ENCODE measurements at places on chromosomes 6 and 20. TPM values are rescaled to one million over a fixed set of nuclear protein-coding genes. Genes with fewer than 3 reads are reported as not detected.

The SAMD5 gene
- total RNA-seq, result 2.2 TPM

The MICAL1 gene
- 28.6 TPM for total RNA-seq

The BPIFB2 gene
- total RNA-seq, result not detected

The ADGRB3 gene
- total RNA-seq, result not detected

The BMP2 gene
- 0.18 TPM for total RNA-seq

DNA sequence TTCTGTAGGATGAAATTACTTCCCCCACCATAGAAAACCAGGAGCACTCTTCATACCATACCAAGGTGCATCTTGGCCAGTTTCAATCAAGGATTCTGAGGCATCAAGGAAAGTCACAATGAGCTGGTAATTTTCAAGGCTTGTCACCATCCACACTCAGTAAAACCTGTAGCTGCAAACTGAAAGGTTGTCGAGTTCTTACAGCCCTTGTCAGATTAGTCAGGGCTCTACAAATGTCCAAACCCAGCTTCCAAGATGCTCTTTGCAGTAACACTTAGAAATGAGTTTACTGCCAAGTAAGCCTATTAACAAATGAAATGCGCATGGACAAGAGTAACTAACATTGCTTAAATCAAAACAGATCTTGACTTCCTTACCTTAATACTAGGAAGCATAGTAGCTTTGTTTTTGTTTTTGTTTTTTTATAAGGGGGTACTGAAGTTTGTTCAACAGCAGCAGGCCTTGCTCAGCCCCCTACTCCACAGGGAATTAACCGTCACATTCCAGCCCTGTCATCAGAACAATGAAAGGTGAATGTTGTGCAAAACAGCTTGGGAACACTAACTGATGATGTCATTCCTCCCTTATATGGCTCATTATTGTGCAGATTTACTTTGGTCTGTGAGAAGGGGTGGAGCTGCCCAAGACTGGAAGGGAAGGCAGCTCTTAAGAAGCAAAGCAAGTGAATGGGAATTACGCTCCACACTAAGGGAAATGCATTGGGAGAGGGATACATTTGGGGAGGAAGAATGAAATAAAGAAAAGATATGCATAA lies 49.9 kb upstream of the TMEM30A start:
- H3K36me3 ChIP-seq, result no peaks in the 10 kb centered on the region
- DNase-seq, result peak; percentile 72
- H3K4me1 ChIP-seq, result peaks cover 2% of the 10 kb centered on the region
- H3K27ac ChIP-seq, result no peak overlapping the region

DNA sequence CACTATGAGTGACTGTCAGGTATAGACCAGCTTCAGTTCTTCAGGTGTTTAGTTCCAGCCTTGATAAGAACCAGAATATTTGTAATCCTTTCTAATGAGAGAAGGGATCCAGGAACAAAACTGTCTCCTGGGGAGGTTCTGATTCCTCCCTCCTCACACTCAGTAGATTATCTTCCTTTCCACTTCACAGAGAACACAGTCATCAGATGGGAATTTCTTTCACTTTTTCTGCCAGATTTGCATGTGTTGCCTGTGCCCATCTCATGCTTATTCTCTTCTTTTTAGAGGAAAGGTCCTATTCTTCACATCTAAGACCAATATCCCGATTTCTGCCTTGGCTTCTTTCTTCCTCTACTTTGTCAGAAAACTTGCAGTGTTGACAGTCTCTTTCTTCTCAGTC lies 50.8 kb downstream of the CD109 start:
- H3K27ac ChIP-seq, result no peak overlapping the region
- DNase-seq, result peak; percentile 52
- no peaks in the 10 kb centered on the region for H3K36me3 ChIP-seq
- H3K4me1 ChIP-seq, result peaks cover 4% of the 10 kb centered on the region
- no peak overlapping the region for H3K4me3 ChIP-seq
- H3K27me3 ChIP-seq, result no peaks in the 10 kb centered on the region

GRCh38 chr20:7710440-7710839 lies 229.8 kb downstream of the HAO1 start:
- H3K27ac ChIP-seq, result no peak overlapping the region
- H3K27me3 ChIP-seq, result no peaks in the 10 kb centered on the region
- no peak for DNase-seq
- no peaks in the 10 kb centered on the region for H3K4me1 ChIP-seq
- H3K4me3 ChIP-seq, result no peak overlapping the region

- no peaks in the 10 kb centered on the region for H3K27me3 ChIP-seq
- H3K27ac ChIP-seq, result no peak overlapping the region
Measured at GRCh38 chr6:15491986-15492269, 170.9 kb downstream of the DTNBP1 start.

DNA sequence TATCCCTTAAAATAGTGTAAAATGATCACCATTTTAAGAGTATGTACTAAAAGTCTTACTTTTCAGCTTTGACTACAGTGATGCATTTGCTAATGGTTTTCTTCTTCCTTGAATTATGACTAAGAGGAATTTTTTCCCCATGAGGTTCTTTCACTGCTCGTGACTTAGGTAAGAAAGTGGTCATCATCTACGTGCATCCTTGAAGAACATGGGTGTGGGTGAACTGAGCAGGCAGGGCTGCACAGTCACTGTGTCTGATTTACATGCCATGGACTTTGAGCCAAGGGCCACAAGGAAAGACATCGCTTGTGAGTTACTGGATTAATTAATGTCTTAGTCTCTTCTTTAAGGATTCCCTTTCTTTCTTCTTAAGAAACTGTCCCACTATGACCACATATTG lies 33.3 kb downstream of the NQO2 start:
- H3K36me3 ChIP-seq, result no peaks in the 10 kb centered on the region
- no peaks in the 10 kb centered on the region for H3K4me1 ChIP-seq
- H3K4me3 ChIP-seq, result no peak overlapping the region
- DNase-seq, result peak; percentile 61

GRCh38 chr20:63357921-63358905 lies 2.9 kb downstream of the CHRNA4 start:
- H3K27ac ChIP-seq, result no peak overlapping the region
- no peaks in the 10 kb centered on the region for H3K4me1 ChIP-seq
- no peaks in the 10 kb centered on the region for H3K36me3 ChIP-seq

DNA sequence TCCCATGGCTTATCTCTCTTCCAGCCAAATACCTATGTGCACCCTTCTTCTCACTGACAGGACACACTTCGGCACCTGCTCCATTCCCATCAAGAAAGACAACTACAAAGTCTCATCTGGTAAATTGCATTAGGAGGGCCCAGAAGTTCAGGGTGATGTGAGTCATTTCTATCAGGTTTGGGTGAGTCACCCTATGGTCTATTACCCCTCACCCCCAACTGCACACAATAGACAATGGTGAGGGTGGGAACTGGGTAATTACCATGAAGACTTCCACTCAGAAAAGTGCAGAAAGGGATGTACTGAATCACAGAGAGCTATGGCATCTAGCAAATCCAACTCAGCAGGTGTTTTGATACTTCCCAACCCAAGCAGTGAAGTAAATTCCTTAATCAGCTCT lies 54.8 kb downstream of the OPN5 start:
- no peak overlapping the region for H3K27ac ChIP-seq
- DNase-seq, result no peak
- H3K27me3 ChIP-seq, result no peaks in the 10 kb centered on the region
- no peaks in the 10 kb centered on the region for H3K36me3 ChIP-seq
- no peaks in the 10 kb centered on the region for H3K4me1 ChIP-seq
- H3K4me3 ChIP-seq, result no peak overlapping the region

GRCh38 chr6:44956396-44956795 lies 371.7 kb upstream of the RUNX2 start:
- H3K27me3 ChIP-seq, result no peaks in the 10 kb centered on the region
- H3K27ac ChIP-seq, result no peak overlapping the region
- H3K4me3 ChIP-seq, result no peak overlapping the region
- peak; percentile 46 for DNase-seq

GRCh38 chr20:52945862-52946522 lies 26.2 kb upstream of the TSHZ2 start:
- H3K27ac ChIP-seq, result no peak overlapping the region
- H3K27me3 ChIP-seq, result no peaks in the 10 kb centered on the region
- no peaks in the 10 kb centered on the region for H3K36me3 ChIP-seq
- H3K4me1 ChIP-seq, result no peaks in the 10 kb centered on the region
- no peak for DNase-seq

DNA sequence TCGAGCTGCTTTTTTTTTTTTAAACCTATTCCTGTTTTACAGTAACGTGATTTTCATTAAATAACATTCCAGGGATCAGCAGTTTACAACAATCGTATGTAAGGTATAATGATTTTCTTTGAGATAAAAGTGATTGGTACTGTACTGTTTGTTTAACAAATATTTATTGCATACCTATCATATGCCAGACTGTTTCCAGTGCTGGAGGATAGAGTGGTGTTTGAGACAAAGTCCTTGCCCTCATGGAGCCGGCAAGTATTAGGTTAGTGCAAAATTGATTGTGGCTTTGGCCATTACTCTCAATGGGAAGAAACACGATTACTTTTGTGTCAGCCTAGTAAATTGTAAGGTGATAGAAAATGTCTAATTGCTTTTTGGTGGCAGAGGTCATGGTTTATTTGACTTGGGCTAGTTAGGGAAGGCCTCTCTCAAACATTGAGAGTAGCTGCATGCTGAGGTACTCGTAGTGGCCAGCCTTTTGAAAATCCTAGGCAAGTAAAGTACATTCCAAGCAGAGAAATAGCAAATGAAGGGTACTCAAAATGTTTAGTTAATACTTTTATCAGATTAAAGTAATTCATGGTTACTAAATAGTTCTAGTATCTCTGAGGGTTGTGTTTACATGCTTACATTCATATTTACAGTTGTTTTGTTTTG lies 35.6 kb downstream of the PHF3 start:
- no peak overlapping the region for H3K27ac ChIP-seq
- no peaks in the 10 kb centered on the region for H3K27me3 ChIP-seq
- H3K36me3 ChIP-seq, result no peaks in the 10 kb centered on the region
- 0 out of 2 replicates have a peak, but pooled peaks cover 2% of the 10 kb centered on the region for H3K4me1 ChIP-seq
- no peak overlapping the region for H3K4me3 ChIP-seq

Measured in IMR-90 (cell line).